CMK (cell line): ENCODE measurements at places on chromosomes 16 and 17.

DNA sequence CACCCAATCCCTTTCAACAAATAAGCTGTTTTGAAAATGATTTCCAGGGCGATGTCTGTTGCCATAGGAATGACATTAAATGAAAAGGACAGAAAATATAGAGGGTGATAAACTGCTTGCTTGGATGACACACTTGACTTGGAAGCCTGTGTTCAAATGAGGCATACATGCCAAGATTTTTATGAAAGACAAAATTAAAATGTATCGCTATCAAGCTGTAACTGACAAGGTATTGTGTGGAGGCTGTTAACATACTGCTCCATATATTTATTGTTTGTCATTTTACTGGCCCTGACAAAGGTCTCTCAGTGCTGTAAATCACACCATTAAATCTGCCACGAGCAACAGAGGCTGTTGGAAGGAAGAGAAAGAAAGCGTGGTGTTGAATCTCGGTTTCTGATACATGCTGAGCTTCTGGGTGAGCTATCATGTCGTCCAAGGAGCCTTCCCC lies 456.2 kb upstream of the SALL1 start:
- DNase-seq: no peak

DNA sequence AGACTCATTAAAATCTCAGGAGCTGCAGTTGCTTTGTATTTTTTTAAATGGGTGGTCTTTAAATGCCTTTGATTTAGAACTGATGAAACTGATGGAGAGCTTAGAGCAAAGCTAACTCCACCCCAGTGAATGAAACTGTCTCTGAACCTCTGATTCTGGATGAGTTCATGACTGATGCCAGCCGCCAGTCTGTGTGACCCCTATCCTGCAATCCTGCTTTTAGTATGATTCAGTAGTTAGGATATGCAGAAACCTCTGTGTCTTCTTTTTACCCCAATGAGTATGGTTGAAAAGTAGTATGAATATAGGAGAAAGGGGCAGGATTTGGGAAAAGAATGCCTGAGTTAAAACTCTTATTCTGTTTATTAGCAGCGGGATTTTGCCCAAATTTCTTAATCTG lies 12.3 kb upstream of the SALL1 start:
- no peak for DNase-seq

GRCh38 chr17:73360961-73361761 lies 49.4 kb upstream of the CDC42EP4 start:
- no peak for DNase-seq

- DNase-seq: no peak
Measured at GRCh38 chr17:38637951-38638350, 32.2 kb upstream of the SRCIN1 start.

GRCh38 chr17:40124279-40125141 lies 2.7 kb downstream of the MSL1 start:
- DNase-seq: no peak

GRCh38 chr17:41116297-41116696 lies 1.9 kb downstream of the KRTAP4-11 start:
- DNase-seq: no peak

DNA sequence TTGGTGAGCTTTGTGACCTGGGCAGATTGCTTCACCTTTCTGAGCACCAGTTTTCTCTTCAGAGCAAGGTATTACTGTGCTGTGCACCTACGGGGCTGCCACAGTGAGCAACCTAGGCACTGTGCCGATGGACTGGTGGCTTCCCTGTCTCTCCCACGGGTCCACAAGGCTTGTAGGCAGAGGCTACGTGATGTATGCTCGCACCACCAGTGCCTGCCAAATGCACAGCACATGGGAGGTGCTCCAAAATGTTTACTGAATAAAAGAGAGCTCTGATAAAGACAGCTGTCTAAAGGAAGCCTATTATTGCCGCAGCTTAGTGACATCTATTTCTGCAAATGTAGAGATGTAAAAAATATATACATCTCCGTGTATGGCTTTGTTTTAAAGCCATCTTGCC lies 139.2 kb downstream of the CDK5R1 start:
- DNase-seq: no peak

- no peak for DNase-seq
Measured at GRCh38 chr16:20676268-20676825, 21.1 kb downstream of the ACSM1 start.

DNA sequence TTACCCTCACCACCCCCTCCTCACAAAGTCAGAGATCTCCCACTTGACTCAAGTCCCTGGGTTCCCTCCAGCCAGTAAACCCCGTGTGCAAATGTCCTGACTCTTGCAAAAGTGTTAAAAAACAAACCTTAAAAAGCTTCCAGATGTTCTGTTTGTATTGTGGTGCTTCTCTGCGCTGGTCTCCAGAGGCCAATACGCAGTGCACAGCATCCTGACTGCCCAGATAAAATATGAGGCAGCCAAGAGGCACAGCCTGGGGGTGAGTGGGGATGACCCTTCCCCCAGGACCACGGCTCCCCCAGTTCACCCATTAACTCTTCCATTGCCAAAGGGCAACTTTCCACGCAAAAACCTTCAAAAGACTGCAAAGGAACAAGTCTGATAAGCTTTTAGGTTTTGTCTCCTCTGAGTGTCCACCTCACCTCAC lies 291.8 kb downstream of the SOX9 start:
- no peak for DNase-seq

GRCh38 chr17:80786470-80786869 lies 205.2 kb upstream of the CHMP6 start:
- no peak for DNase-seq
